ENCODE measurements at places on chromosomes 5 and 9. TPM values are rescaled to one million over a fixed set of nuclear protein-coding genes. Genes with fewer than 3 reads are reported as not detected.

Gene LMAN2
- total RNA-seq, result 193 TPM

Gene MAT2B
- total RNA-seq, result 54.8 TPM

Gene PLCXD3
- 0.31 TPM for total RNA-seq

Gene SLC46A2
- total RNA-seq, result not detected

Gene MLANA
- not detected for total RNA-seq

Gene CNTNAP3
- 9.6 TPM for total RNA-seq

Gene SPINK6
- total RNA-seq, result 0.26 TPM

Gene PCDHB6
- total RNA-seq, result 1.2 TPM

Gene TLN1
- total RNA-seq, result 117 TPM

Gene IL3
- not detected for total RNA-seq
